Epithelial cell of esophagus (primary cell): ENCODE measurements at places on chromosomes 3 and 15.

DNA sequence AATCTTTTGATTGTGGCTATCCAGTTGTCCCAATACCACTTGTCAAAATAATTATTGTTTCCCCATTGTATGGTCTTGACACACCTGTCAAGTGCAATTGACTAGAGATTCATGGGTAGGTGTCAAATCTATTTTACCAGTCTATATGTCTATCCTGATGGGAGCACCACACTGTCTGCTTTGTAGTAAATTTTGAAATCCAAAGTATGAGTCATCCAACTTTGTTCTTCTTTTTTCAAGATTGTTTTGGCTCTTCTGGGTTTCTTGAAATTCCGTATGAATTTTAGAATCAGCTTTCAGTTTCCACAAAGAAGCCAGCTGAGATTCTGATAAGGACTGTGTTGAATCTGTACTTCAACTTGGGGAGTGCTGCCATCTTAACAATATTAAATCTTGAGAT is 71.9 kb downstream of the CSNK1G1 start:
- peak; percentile 27 for DNase-seq

DNA sequence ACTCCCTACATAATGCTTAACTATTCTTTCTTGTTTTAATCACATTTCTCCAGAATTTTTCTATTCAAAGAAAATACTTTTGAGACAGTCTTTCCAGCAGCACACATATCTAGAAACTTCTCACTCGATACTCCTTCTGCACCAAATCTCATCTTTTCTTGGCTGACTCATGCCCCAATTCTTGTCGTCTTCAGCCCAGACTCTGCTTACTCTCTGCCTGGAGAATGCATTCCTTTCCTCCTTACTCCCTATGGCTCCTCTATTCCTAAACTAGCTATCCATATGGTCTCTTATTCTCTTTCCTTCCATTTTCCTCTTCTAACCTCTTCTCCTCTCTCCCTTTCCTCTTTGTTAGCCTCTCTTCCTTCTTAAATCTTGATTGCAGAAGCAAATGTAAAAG is 158.7 kb downstream of the GBE1 start:
- DNase-seq, result no peak

GRCh38 chr3:17833786-17834559 is 91.5 kb upstream of the TBC1D5 start:
- peak; percentile 87 for DNase-seq

- no peak for DNase-seq
Observed at GRCh38 chr15:29880341-29880740, 58.1 kb upstream of the TJP1 start.

DNA sequence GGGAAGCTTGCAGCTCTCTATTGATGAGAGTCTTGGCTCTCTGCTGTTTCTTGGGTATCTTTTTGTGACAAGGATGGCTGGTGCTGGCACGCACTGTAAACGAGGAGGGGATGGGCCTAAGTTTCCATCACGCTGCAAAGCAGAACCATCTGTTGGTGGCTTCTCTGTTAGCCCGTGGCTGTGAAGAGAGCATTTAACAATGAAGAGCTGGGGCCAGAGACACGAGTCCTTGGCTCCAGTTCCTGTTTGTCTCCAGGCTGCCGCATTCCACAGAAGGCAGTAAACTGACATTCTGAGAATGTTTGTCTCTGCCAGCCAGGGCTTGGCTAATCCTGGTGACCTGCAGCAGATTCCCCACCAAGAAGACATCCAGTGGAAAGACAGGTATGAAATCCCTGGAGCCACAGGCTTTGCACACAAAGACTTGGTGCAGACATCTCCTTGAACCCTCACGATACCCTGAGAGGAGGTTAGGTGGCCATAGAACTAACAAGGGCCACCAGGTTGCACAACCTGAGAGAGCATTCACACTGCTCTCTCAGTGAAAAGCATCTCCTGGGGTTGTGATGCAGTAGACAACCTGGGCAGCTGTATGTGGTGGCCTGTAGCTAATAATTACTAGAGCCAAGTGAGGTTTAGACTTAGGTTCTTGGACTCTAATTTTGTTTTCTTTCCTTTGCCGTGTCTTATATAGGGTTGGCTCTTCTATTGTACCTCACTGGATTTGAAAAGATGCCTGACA is 130.9 kb downstream of the ASB7 start:
- DNase-seq, result peak; percentile 62

DNA sequence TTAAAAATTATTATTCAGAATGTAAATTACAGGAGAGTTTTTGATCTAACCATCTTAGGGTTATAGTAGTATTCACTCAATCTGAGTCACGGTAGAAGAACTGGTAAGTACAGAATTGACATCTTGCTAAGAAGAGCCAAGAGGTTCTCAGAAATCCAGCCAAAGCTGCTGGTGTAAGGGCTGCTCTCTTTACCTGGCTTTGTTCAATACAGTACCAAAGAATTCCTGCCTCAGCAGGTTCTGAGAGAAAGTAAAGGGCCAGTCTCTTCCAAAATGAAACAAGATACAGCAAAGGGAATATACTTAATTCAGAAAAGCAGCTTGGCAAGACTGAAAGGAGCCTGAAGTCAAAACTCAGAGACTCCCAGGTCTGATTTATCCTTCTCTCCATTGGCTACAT is 193.1 kb downstream of the TNIK start:
- DNase-seq, result peak; percentile 14

- peak; percentile 77 for DNase-seq
Observed at GRCh38 chr3:104629038-104629437, 737.7 kb upstream of the ALCAM start.

DNA sequence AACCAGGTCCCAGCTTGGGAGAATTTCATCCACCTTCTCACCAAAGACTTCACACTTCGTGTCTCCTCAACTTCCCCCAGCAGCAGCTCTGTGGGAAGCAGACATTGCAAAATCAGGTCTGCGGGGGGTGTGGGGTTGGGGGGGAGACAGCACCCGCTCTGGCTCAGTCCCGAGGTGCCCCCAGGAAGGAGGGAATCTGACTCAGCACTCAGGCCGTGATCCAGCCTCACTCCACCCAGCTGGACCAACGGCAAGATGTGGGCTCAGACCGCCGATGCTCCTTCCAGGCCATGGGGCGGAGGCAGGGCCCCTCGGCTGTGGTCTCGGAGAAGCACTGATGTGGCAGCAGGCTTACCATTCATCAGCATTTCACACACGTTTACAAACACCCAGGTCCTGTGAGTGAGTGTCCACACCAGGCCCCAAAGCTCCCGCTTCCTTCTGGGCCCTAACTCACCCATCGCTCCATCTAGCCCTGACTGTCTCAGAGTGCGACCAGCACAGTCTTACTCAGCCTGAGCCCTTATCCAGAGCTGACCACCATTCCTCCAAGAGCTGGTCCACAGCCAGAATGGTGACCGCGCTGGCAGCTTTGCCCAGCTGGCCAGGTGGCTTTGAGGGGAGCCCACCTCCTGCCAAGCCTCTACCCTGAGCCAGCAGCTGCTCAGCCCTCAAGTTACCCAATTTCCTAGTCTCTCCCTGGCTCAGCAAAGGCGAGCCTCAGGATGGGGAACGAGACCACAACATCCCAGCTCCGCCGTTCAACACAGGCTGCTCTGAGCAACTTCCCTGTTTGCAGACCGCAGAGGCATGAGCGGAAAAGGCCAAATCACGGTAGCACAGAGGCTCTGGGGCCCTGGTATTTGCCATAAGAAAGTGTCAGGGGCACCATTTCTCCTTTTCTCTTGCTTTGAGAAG is 3.3 kb downstream of the STAB1 start:
- no peak for DNase-seq

DNA sequence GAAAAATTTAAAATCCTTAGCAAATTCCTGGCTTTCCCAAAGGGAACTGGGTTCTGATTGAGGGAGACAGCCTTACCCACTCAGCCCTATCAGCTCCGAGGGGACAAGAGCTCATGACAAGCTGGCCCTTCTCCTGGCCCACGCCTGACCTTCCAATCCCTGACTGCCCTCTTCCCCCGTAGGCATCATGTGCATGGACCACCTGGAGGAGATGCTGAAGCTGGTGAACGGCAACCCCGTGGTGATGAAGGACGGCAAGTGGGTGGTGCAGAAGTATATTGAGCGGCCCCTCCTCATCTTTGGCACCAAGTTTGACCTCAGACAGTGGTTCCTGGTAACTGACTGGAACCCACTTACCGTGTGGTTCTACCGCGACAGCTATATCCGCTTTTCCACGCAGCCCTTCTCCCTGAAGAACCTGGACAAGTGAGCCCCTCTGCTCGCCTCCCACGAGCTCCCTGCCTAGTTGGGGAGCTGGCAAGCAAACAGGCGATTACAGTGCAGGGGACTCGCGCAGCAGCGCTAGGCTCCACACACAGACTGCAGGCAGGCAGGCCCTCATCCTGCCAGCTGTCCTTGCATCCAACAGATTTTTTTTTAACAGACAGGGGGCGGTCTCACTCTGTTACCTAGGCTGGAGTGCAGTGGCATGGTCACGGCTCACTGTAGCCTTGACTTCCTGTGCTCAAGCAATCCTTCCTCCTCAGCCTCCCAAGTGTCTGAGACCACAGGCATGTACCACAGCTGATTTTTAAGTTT is 16.8 kb downstream of the RPUSD3 start:
- DNase-seq, result peak; percentile 42

DNA sequence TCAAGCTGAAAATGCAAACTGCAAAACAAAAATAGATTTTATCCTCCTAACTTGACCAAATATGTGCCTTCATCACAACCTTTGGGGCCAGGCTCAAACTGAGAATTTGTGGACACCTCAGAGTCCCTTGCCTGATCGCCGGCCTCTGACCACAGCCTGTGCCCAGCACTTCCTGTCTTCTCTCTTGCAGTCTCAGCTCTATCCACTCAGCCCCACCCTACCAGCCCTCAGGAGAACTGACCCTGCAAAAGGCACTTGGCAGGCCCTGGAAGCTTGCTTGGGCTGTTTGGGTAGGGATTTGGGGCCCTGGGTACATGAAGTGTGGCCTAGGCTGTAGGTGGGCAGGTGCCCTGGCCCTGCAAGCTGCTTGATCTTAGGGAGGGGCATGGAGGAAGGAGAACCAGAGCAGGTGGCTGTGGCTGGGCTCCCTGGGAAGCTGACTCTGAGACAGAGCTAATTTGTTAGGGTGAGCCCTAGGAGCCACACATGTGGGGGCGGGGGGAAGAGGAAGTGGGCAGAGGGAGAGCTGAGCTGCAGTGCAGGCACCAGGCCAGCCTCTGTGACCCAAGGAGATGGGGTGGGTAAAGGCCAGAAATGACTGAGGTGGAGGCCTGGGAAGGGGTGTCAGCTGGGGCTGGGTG is 8.6 kb downstream of the CLEC3B start:
- no peak for DNase-seq

DNA sequence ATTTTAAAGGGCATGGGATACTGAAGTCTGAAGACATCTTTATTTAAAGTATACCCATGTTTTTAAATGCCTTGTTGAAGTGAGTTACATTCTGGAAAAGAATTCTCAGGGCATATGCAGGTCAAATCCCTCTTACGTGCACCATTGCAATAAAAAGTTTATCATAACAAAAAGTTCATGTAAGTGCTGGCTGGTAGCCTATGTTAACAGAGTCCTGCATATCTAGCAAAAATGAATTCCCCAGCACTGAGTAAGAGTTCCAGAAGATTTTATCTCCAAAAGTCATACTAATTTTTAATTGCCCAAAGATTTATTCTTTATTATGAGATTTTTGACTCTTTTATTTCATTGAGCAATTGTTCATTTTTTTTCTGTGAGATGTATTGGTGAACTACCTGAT is 104.7 kb upstream of the ROBO1 start:
- no peak for DNase-seq

GRCh38 chr15:99210334-99210733 is 39.0 kb downstream of the TTC23 start:
- no peak for DNase-seq

DNA sequence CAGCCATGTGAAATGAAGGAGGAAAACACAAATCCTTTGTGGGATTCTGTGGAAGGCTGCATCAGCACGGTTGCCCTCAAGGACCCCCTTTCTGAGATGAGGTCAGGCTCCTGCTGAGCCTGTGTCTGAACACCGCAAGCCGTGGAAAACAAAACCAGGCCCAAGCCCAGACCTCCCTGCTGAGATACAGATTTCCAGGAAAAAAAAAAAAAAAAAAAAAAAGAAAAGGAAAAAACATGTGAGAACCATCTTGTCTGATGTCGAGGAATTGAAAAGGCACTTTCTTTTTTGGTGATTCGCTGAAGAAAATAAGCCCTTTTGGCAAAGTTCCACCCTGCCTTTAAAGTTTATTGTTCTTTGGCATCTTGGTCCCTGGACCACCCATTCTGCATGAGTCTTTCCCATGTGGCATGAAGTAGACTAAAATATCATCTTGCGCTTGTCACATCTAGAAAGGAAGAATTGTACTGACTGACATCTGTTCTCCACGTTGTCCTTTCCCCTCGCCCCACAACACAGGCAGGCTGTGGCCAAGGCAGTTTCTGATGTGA is 117.6 kb downstream of the CHST2 start:
- no peak for DNase-seq

DNA sequence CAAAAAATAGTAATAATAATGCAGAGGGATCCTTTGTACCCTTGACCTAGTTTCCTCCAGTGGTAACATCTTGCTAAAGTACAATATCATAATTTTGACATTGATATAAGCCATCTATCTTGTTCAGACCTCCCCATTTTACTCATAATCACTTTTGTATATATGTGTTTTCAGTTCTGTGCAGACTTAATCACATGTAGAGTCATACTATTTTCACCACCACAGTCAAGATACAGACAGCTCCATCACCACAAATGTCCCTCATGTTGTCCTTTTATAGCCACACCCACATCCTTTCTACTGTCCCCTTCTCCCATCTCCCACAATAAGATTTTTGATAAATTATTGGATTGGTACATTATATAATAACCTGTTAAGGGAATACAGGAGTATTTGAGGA is 25.4 kb downstream of the ZNF609 start:
- DNase-seq, result no peak

DNA sequence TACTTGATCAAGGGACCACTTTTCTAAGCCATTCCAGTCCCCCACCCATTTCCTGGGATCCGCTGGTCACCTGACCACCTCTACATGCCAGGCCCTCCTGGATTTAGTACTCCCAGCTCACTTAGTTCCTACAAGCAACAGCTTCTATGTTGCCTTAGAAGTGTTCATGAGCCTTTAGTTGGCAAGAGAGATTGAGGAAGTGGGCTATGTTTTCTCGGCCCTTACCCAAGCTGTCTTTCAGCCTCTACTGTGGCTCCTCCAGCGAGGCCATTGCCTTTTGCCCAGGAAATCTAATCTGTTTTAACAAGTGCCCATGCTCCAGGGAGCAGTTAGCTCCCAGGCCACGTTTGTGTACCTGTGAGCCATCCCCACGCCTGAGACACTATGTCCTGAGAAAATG is 4.5 kb upstream of the PRKAR2A start:
- no peak for DNase-seq

DNA sequence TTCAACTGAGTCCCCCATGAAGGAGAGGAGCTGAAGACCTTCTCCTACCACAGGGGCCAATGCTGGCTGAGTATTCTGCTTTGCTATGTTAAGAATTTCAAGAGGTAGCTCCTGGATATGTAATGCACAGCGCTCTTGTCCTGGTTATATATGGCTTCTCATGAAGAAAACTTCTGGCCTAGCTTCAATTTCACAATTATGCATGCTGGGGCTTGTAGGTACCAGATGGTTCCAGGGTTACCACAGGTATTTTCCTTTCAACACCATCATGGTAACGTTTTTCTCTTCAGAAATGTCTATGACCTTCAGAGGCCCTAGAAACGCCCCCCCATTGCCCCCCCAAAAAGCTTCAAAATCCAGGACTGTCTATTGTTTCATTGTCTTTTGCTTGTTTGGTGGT is 311.7 kb upstream of the ICE2 start:
- DNase-seq, result peak; percentile 65
